ENCODE measurements at places on chromosomes 1 and 21.

GRCh38 chr1:98336472-98337083 lies 324.9 kb upstream of the SNX7 start:
- H3K4me3 ChIP-seq, result no peak overlapping the region
- no peak for DNase-seq
- no peaks in the 10 kb centered on the region for H3K27me3 ChIP-seq
- H3K36me3 ChIP-seq, result no peaks in the 10 kb centered on the region
- no peaks in the 10 kb centered on the region for H3K4me1 ChIP-seq
- H3K27ac ChIP-seq, result no peak overlapping the region

GRCh38 chr1:89286549-89287180 lies 14.0 kb upstream of the GBP5 start:
- no peak for DNase-seq
- H3K27me3 ChIP-seq, result no peaks in the 10 kb centered on the region
- H3K4me1 ChIP-seq, result peaks cover 17% of the 10 kb centered on the region
- H3K36me3 ChIP-seq, result no peaks in the 10 kb centered on the region
- no peak overlapping the region for H3K27ac ChIP-seq

- H3K36me3 ChIP-seq, result no peaks in the 10 kb centered on the region
- no peak for DNase-seq
- H3K27ac ChIP-seq, result no peak overlapping the region
- no peaks in the 10 kb centered on the region for H3K27me3 ChIP-seq
- H3K4me3 ChIP-seq, result no peak overlapping the region
Observed at GRCh38 chr1:89804642-89805237, 16.1 kb upstream of the LRRC8D start.

GRCh38 chr1:116794804-116795481 lies 40.7 kb downstream of the CD2 start:
- no peaks in the 10 kb centered on the region for H3K4me1 ChIP-seq
- H3K36me3 ChIP-seq, result no peaks in the 10 kb centered on the region
- no peak for DNase-seq
- no peak overlapping the region for H3K27ac ChIP-seq
- no peaks in the 10 kb centered on the region for H3K27me3 ChIP-seq
- H3K4me3 ChIP-seq, result no peak overlapping the region

- no peak for DNase-seq
- H3K27me3 ChIP-seq, result no peaks in the 10 kb centered on the region
Observed at GRCh38 chr1:62234688-62235087, 40.0 kb downstream of the L1TD1 start.

DNA sequence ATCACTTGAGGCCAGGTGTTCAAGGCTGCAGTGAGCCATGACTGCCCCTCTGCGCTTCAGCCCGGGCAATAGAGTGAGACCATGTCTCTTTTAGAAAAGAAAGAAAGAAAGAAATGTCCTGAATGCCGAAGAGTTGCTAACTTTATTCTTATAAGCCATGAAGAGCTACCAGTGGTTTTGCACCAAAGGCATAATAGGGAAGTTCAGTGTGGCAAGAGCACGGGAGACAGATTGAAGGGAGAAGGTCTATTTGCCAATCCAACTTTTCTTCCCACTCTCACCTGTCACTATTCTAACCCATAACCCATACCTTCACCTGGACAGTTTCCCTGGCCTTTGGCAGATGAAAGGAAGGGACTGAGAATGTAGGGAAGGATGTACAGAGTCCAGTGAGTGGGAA lies 4.4 kb upstream of the PEA15 start:
- no peaks in the 10 kb centered on the region for H3K27me3 ChIP-seq
- no peak overlapping the region for H3K4me3 ChIP-seq
- no peak overlapping the region for H3K27ac ChIP-seq
- peaks cover 9% of the 10 kb centered on the region for H3K4me1 ChIP-seq

- H3K36me3 ChIP-seq, result no peaks in the 10 kb centered on the region
- no peaks in the 10 kb centered on the region for H3K27me3 ChIP-seq
- no peak within 1 kb of the TSS for H3K27ac ChIP-seq
- H3K4me1 ChIP-seq, result peaks cover 15% of the 10 kb centered on the region
Observed at GRCh38 chr1:42380586-42381279, at the start of gene RIMKLA. TSS of gene RIMKLA (plus strand) at chr1:42380792. CDS start at chr1:42380935, 143 bp downstream.

- no peaks in the 10 kb centered on the region for H3K27me3 ChIP-seq
- no peak overlapping the region for H3K4me3 ChIP-seq
- H3K27ac ChIP-seq, result peak overlapping the region; percentile 88
- H3K36me3 ChIP-seq, result no peaks in the 10 kb centered on the region
Observed at GRCh38 chr1:9473032-9473807, 66.0 kb upstream of the SLC25A33 start.

GRCh38 chr1:164841702-164842465 lies 282.9 kb downstream of the PBX1 start:
- H3K4me1 ChIP-seq, result peaks cover 25% of the 10 kb centered on the region
- no peak for DNase-seq
- peaks cover under 1% of the 10 kb centered on the region for H3K36me3 ChIP-seq
- H3K27ac ChIP-seq, result no peak overlapping the region
- no peak overlapping the region for H3K4me3 ChIP-seq
- H3K27me3 ChIP-seq, result no peaks in the 10 kb centered on the region

- no peaks in the 10 kb centered on the region for H3K4me1 ChIP-seq
- no peak overlapping the region for H3K27ac ChIP-seq
- no peak for DNase-seq
- no peak overlapping the region for H3K4me3 ChIP-seq
Observed at GRCh38 chr21:23003951-23004350, 2005.7 kb downstream of the NCAM2 start.

GRCh38 chr1:247749870-247750269 lies 1.9 kb upstream of the OR14A2 start:
- H3K4me1 ChIP-seq, result no peaks in the 10 kb centered on the region
- H3K27me3 ChIP-seq, result no peaks in the 10 kb centered on the region
- H3K27ac ChIP-seq, result no peak overlapping the region
- no peaks in the 10 kb centered on the region for H3K36me3 ChIP-seq
- H3K4me3 ChIP-seq, result no peak overlapping the region

DNA sequence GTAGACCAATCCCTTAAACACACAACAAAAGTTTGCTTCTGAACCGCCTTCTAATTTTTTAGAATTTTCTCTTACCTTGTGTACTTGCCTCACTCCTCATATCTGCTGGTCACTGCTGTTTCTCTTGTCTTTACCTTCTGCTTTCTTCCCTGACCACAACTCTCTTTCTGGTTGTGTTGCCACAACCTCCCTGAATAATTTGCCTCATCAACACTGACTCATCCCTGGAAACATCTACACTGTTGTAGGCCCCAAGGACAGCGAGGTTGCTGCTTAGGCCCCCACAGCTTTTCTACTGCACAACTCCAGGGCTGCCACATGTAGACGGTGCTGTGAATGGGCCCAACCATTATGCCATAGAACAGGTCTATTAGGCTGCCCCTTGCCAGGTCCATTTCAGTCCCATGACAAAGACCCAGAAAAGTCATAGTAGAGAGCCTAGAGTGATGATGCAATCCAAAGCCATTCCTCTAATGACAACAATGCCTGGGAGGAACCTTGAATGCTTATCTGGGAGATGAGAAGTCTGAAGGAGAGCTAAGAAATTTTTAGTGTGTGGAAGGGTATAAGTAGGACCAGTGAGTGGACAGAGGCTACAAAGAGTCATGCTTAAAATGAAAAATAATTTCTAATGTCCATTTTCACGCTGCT lies 36.6 kb upstream of the LCE5A start:
- H3K27me3 ChIP-seq, result no peaks in the 10 kb centered on the region
- H3K4me1 ChIP-seq, result no peaks in the 10 kb centered on the region
- no peak for DNase-seq
- H3K36me3 ChIP-seq, result no peaks in the 10 kb centered on the region
- H3K4me3 ChIP-seq, result no peak overlapping the region

DNA sequence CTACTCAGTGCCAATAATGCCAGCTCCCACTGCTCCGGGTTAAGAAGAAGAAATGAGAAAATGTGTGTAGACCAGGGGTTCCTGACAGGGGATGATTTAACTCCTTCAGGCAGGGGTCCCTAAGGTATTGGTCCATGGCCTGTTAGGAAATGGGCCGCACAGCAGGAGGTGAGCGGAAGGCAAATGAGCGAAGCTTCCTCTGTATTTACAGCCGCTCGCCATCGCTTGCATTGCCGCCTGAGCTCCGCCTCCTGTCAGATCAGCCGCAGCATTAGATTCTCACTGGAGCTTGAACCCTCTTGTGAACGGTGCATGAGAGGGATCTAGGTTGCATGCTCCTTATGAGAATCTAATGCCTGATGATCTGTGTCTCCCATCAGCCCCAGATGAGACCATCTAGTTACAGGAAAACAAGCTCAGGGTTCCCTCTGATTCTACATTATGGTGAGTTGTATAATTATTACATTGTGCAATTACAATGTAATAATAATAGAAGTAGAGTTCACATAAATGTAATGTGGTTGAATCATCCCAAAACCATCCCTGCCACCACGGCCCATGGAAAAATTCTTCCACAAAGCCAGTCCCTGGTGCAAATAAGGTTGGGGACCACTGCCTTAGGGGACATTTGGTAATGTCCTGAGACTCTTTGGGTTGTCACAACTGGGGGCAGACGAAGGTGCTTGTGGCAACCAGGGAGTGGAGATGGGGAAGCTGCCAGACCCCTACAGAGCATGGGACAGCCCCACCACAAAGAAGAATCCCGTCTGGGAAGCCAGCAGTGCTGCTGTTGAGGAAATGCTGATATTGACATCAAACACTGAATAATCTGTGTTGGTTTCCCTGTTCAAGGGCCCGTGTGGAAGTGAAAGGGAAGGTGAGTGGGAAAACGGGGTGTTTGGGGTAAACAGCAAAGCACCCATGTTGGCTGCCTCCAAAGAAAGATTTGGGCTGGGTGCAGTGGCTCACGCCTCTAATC lies 60.8 kb downstream of the DHRS3 start:
- H3K4me1 ChIP-seq, result peaks cover 25% of the 10 kb centered on the region
- H3K27ac ChIP-seq, result peak overlapping the region; percentile 87
- H3K36me3 ChIP-seq, result no peaks in the 10 kb centered on the region
- no peak overlapping the region for H3K4me3 ChIP-seq
- no peak for DNase-seq

- H3K27ac ChIP-seq, result peak overlapping the region; percentile 100
- H3K36me3 ChIP-seq, result peaks cover 4% of the 10 kb centered on the region
- peak; percentile 96 for DNase-seq
- peaks cover 67% of the 10 kb centered on the region for H3K4me1 ChIP-seq
- H3K27me3 ChIP-seq, result no peaks in the 10 kb centered on the region
Observed at GRCh38 chr1:153533689-153534201, 2.0 kb downstream of the S100A6 start.

DNA sequence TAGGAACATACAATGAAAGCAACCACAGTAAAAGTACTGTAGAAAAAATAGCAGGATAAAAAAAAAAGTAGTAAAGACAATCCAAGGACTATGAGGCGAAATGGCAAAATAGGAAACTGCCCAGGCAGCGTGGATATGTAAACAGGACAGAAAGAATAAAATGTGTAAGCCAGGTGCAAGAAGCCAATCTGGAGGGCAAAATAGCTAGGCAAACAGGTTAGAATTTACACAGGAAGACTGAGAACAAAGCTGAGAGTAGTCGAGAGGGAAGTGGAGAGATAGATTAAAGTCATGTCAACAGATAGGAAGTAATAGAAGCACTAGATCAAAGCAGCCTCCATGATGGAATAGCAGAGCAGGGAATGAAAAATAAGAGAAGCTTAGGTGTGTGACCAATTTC lies 124.2 kb upstream of the B3GALT2 start:
- no peaks in the 10 kb centered on the region for H3K4me1 ChIP-seq
- H3K36me3 ChIP-seq, result no peaks in the 10 kb centered on the region
- no peaks in the 10 kb centered on the region for H3K27me3 ChIP-seq

DNA sequence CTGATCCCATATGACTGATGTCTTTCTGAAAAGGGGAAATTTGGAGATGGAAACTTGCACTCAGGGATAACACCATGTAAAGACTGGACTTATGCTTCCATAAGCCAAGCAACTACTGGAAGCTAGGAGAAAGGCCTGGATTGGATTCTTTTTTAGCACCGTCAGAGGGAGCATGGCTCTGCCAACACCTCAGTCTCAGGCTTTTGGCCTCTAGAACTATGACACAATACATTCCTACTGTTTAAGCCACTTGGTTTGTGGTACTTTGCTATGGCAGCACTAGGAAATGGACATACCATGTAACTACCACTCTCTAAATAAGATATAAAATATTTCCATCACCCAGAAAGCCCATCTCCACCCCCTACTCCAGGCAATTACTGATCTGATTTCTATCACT lies 139.7 kb downstream of the CYYR1 start:
- DNase-seq, result no peak
- no peak overlapping the region for H3K4me3 ChIP-seq
- H3K27ac ChIP-seq, result no peak overlapping the region
- H3K4me1 ChIP-seq, result no peaks in the 10 kb centered on the region
- no peaks in the 10 kb centered on the region for H3K27me3 ChIP-seq
- H3K36me3 ChIP-seq, result no peaks in the 10 kb centered on the region

DNA sequence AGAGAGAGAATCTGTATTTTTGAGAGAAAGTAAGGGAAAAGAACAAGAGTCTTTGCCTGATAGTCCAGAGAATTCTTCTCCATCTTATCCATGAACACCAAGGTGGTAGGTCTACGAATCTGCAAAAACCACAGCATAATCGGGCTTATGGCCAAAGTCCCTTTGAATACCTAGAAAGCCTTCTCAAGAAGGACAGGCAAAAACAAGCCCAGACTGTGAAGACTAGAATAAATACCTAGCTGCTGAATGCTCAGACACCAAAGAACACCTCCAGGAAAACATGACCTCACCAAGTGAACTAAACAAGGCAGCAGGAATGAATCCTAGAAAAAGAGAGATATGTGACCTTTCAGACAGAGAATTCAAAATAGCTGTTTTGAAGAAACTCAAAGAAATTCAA lies 79.2 kb downstream of the HFM1 start:
- no peak overlapping the region for H3K27ac ChIP-seq
- H3K36me3 ChIP-seq, result no peaks in the 10 kb centered on the region
- no peaks in the 10 kb centered on the region for H3K27me3 ChIP-seq

DNA sequence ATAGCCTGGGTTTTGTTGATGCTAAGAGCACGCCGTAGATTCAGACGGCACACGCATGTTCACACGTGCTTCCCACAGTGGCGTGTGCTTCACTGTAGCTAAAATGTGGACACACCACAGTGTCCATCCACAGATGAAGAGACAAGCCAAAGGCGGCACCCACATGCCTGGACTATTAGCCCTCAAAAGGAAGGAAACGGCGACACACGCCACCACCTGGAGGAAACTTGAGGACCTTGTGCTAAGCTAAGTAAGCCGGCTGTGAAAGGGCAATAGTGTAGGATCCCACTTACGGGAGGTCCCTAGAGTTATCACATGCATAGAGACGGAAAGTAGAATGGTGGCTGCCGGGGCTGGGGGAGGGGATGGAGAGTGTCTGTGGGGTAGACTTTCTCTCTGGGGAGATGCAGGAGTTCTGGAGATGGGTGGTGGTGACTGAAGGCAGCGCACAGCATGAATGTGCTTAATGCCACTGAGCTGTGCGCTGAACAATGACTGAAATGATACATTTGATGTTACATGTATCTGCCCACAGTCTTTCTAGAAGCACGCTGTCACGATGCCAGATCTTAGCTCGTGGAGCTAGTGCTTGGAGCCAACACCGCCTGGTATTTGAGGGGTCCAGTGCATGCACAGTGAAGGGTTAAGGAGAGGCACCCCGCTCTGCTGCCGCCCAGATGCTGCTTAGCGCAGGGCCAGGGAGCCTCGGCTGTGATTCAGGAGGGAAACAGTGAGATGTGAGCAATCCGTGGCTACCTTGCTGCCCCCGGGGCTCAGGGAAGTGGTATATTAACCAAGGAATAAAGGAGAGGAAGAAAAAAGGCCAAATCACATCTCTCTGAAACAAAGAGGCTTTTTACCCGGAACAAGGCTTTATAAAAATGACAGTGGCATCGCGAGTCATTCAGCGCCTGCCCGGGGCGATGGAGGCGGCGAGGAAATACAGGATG lies 103.7 kb downstream of the PRDM16 start:
- H3K27me3 ChIP-seq, result no peaks in the 10 kb centered on the region
- H3K27ac ChIP-seq, result no peak overlapping the region
- DNase-seq, result no peak
- no peaks in the 10 kb centered on the region for H3K36me3 ChIP-seq
- H3K4me3 ChIP-seq, result no peak overlapping the region

GRCh38 chr1:6360517-6361070 lies 33.0 kb downstream of the ACOT7 start:
- no peak overlapping the region for H3K4me3 ChIP-seq
- peak overlapping the region; percentile 71 for H3K27ac ChIP-seq
- H3K27me3 ChIP-seq, result no peaks in the 10 kb centered on the region
- peaks cover 35% of the 10 kb centered on the region for H3K4me1 ChIP-seq
- DNase-seq, result no peak

Measured in vagina (tissue), 2 donors.